Central memory CD4-positive, alpha-beta T cell (primary cell): ENCODE measurements at places on chromosomes 13 and 19.

DNA sequence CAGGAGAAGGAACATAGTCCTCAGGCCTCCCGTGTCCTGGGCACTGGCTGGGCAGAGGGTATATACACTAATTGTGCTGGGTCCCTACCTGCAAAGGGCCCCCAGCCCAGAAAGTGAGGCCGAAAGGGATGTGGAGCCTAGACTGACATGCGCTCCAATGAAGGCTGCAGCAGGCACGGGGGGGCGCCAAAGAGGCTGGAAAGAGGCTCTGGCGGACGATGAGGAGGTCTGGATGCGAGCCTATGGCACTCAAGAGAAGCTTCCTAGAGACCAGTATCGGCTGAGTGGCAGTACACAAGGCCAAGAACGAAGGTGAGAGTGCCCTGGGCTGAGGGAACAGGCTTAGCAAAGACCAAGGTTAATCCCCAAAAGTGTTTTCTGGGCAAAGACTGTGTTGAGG is 16.6 kb downstream of the VRK3 start:
- DNase-seq: no peak

- DNase-seq: no peak
Observed at GRCh38 chr13:20713751-20714150, 10.3 kb downstream of the IL17D start.

DNA sequence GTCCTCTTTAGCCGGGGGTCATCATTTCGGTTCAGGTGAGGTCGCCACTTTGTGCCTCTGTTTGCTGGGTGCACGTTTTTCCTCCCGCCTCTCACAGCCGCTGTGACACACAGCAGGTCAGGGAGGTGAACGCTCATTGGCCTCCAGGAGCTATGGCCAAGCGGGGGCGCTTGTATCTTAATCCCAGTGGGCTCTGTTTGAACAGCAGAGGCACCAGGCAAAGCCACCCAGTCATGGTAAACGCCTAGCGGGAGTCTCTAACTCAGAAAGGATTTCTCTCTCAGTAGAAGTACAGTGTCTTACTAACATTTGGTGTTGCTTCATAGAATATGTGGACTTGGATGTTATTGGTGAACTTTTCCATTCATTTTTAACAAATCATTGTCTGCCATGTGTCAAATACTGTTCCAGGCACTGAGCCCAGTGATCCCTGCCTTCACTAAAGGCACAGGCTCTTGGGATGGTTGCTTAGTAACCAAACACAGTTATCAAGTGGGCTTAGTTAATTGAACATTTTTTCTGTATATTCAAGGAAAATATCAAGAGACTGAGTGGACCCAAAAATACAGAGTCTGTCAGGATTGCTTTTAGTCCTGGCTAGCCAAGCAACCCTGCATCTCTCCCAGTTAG is 186.7 kb downstream of the STK24 start:
- DNase-seq: no peak

DNA sequence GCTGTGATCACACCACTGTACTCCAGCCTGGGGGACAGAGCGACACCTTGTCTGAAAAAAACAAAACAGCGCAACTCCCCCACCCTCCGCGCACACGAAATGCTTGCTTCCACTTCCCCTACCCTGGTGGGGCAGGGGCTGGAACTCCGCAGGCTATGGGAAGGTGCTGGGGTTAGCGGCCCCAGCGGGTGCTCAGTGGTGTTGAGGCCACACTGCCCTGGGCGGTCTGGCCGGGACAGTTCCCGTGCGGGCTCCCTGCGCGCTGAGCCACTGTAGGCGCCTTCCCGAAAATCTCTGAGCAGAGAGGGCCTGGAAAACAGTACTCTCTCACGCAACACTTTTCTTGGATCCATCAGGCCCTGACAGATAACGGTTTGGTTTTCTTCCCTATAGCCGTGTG is 1.1 kb upstream of the WTIP start:
- DNase-seq: no peak

- DNase-seq: no peak
Observed at GRCh38 chr13:21625366-21625765, 21.4 kb upstream of the MICU2 start.

- no peak for DNase-seq
Observed at GRCh38 chr19:41328157-41328841, 18.3 kb downstream of the CCDC97 start.

DNA sequence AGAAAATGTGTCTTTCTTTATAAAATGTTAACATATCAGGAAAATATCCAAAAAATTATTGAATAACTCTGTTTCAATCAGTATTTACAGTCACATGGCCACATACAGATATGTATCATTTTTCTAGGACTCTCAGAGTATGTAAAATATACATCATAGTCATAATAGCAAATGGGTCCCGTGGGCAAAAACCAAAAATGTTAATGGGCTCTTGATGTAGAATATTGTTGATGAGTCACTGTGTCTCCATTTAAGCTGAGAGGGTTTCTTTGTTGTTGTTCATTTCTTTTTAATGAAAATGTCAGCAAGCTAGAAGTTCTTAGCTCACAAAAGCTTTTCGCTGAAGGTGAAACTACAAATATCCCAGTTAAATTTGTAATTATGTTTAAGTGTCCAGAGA is 1713.1 kb upstream of the PCDH20 start:
- DNase-seq: no peak

DNA sequence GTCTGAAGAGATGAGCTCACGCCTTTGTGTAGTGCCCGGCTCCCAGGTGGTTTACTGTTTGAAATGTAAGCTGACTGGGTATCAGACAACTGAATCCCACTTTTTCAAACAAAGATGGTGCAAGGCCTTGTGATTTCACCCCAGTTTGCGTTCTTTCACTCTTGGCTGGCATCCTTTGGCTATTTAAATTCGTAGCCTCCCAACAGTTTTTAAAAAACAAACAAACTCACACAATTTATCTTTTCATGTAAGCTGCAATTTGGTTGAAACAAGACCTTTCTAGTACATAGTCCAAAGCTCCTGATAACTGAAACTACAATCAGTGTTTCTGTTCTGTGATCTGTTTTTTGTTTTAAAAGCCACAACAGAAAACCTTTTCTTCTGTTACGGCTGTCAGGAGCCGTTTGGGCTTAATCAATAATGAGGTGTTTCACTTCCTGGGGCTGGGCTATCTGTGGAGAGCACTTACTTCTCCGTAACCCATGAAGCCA is 65.1 kb upstream of the NPAS1 start:
- DNase-seq: no peak

- peak; percentile 3 for DNase-seq
Observed at GRCh38 chr13:53250272-53250875, 221.8 kb downstream of the OLFM4 start.

DNA sequence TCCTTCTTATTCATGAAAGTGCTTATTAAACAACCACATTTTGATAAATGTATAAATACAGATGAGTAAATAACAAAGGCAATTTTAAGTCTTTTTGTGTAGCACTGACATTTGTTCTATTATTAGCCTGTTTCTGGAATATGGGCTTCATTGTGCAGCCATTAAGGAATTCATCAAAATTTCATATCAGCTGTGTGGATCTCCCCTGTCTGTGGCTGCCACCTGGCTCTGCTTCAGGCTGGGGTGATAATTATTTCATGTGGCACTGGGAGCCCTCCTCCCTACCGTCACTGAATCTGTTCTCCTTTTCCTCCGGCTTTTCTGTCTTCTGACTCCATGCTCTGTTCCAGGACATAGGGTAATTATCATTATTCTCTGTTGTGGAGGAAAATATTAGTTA is 57.1 kb downstream of the LMO7 start:
- no peak for DNase-seq

- DNase-seq: no peak
Observed at GRCh38 chr13:38042771-38043170, 173.2 kb upstream of the TRPC4 start.

GRCh38 chr13:69109891-69110525 is 997.6 kb upstream of the ATXN8OS start:
- DNase-seq: no peak

- DNase-seq: peak; percentile 42
Observed at GRCh38 chr13:108227651-108228272, 9.6 kb downstream of the ABHD13 start.

- no peak for DNase-seq
Observed at GRCh38 chr13:104920091-104920490, 1615.4 kb downstream of the EFNB2 start.

GRCh38 chr13:44459674-44460073 is 86.0 kb downstream of the SERP2 start:
- no peak for DNase-seq

GRCh38 chr19:47729799-47730520 is 15.4 kb upstream of the NOP53 start:
- DNase-seq: no peak

GRCh38 chr19:48720251-48720612 is 707 bp upstream of the MAMSTR start:
- DNase-seq: no peak

DNA sequence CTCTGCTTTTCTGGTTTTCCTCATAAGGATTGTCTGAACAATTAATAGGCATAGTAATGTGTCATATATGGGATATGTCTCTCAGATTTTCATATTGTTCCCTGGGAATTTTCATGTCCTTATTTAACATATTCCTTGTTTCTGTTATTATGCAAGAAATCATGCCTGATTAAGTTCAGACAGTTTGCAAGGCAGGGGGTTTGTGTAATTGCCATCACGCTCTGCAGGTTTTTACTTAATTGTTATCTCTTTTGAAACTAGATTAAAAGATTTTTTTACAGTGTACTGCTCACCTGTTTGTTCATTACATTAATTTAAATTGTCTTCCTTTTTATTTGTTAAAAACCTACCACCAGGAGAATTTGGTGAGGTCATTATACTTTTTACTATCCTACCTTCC is 1253.2 kb upstream of the PRR20A start:
- no peak for DNase-seq

GRCh38 chr19:39737891-39738290 is at the start of gene CLC:
CLC (minus strand) TSS chr19:39738029; CDS start chr19:39737952, 77 bp downstream.
- DNase-seq: no peak

GRCh38 chr13:30943881-30944280 is 11.4 kb downstream of the TEX26 start:
- no peak for DNase-seq

DNA sequence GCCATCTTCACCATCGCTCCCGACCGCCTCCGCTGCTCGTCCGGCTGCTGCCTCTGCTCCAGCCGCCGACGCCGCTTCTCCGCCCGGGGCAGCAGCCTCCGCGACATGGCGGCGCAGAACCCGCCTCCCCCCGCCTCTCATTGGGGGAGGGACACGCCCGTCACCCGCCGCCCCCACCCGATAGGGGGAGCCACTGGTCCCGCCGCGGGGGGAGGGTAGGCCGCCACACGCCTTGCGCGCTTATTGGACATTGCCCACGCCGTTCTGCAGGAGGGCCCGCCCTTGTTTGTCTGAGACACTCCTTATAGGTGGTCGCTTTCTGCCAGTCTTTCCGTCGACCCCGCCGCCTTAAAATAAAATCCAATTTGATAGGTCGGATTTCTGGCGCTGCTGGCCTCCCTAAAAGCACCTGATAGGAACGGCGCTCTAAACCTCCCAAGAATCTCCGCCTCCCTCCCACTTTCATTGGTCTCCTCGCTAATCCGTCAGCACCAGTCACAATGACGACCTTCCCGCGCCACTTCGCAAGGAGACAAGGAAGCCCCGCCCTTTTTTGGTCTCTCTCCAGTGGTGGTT is at the start of gene HNRNPL:
HNRNPL (minus strand) TSS at position 127 of the 576 bp plus-strand sequence; CDS start at position 107, 20 bp downstream.
- DNase-seq: no peak

GRCh38 chr13:42610649-42611048 is 36.7 kb downstream of the TNFSF11 start:
- no peak for DNase-seq

- no peak for DNase-seq
Observed at GRCh38 chr19:16017138-16017490, 59.2 kb upstream of the TPM4 start.

- no peak for DNase-seq
Observed at GRCh38 chr13:44464471-44464870, 90.8 kb downstream of the SERP2 start.

- DNase-seq: no peak
Observed at GRCh38 chr19:6580313-6580712, 10.6 kb downstream of the CD70 start.

DNA sequence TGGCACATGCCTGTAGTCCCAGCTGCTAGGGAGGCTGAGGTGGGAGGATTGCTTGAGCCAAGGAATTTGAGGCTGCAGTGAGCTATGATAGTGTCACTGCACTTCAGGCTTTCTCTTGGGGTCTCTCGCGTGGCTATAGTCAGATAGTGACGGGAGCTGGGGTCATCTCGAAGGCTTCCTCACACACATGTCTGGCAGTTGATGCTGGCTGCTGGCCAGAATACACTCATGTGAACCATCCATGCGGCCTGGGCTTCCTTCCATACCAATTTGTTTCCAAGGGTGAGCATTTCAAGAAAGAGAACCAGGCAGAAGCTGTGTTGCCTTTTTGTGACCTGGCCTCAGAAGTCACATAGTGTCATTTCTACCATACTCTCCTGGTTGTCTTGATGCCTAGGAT is 26.4 kb downstream of the LEUTX start:
- DNase-seq: no peak

GRCh38 chr13:30392681-30393045 is 29.6 kb upstream of the UBE2L5 start:
- no peak for DNase-seq

GRCh38 chr13:89936256-89936655 is 1411.2 kb upstream of the MIR17HG start:
- DNase-seq: no peak

DNA sequence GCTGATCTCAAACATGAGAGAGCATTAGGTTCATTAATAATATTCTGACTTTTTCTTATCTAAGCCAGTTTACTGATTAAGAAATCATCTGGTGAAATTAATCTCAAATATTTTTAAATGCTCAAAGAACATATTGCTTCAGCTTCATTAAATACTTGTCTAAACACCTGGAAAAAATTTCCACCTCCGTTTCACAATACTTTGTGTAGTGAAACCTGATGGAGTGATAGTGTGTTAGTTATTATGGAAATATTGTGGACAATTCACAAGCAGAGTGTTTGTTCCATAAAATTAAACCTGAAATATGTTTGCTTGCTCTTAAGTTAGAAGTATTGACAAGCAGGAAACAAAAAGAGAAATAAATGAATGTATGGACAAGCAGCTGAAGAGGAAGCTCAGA is 57.3 kb upstream of the RNF113B start:
- no peak for DNase-seq

DNA sequence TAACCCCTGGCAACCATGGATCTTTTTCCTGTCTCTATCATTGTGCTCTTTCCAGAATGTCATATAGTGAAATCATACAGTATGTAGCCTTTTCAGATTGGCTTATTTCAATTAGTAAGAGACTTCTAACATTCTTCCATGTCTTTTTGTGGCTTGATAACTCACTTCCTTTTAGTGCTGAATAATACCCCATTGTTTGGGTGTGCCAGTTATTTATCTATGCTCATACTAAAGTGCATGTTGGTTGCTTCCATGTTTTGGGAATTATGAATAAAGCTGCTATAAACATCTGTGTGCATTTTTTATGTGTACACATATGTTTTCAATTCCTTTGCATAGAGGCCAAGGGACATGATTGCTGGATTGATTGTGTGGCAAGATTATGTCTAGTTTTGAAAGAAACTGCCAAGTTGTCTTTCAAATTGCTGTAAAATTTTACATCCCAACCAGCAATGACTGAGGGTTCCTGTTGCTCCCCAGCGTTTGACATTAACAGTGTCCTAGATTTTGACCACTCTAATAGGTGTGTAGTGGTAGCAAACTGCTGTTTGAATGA is 358.9 kb downstream of the ITGBL1 start:
- DNase-seq: no peak

- no peak for DNase-seq
Observed at GRCh38 chr13:43445668-43446067, 341.1 kb downstream of the ENOX1 start.

- no peak for DNase-seq
Observed at GRCh38 chr13:21015284-21015683, 46.1 kb downstream of the LATS2 start.
